Skeletal muscle tissue (tissue), 5 donors: ENCODE measurements at places on chromosomes 12 and 14. TPM values are rescaled to one million over a fixed set of nuclear protein-coding genes. Genes with fewer than 3 reads are reported as not detected.

GLT1D1 gene
- total RNA-seq: 0.52 TPM

GPRC5D gene
- total RNA-seq: not detected

ARHGDIB gene
- total RNA-seq: 17.2 TPM

FLVCR2 gene
- 7.3 TPM for total RNA-seq

KCNJ8 gene
- total RNA-seq: 32.4 TPM

BCL7A gene
- total RNA-seq: 9.4 TPM

EMC9 gene
- total RNA-seq: 12.0 TPM

GPR84 gene
- not detected for total RNA-seq

ESR2 gene
- total RNA-seq: 1.0 TPM

ADCY4 gene
- 9.9 TPM for total RNA-seq

SERPINA1 gene
- 3.7 TPM for total RNA-seq

RNASE7 gene
- total RNA-seq: not detected

WSCD2 gene
- total RNA-seq: 5.7 TPM

C14orf39 gene
- total RNA-seq: 2.1 TPM

KRT6C gene
- total RNA-seq: not detected

RFLNA gene
- total RNA-seq: 2.6 TPM

C12orf54 gene
- total RNA-seq: not detected

GLIPR1L2 gene
- total RNA-seq: not detected

DTX1 gene
- 3.1 TPM for total RNA-seq

LRP1-AS gene
- total RNA-seq: 1.0 TPM

SIX6 gene
- not detected for total RNA-seq

GZMB gene
- total RNA-seq: 0.52 TPM

MANSC4 gene
- total RNA-seq: not detected

ARHGEF25 gene
- total RNA-seq: 23.0 TPM

KRT78 gene
- total RNA-seq: not detected

AMIGO2 gene
- 1.6 TPM for total RNA-seq

KRT86 gene
- 0.52 TPM for total RNA-seq

KIAA0586 gene
- total RNA-seq: 9.9 TPM

PFDN5 gene
- 686 TPM for total RNA-seq

FERMT2 gene
- total RNA-seq: 98.6 TPM

CDC42BPB gene
- 50.1 TPM for total RNA-seq

ABCD2 gene
- 1.0 TPM for total RNA-seq

SLCO1B1 gene
- not detected for total RNA-seq

FAIM2 gene
- 1.6 TPM for total RNA-seq

MYF5 gene
- 28.2 TPM for total RNA-seq

NEMP1 gene
- 11.0 TPM for total RNA-seq

FAM90A1 gene
- total RNA-seq: 0.52 TPM

SLC8A3 gene
- total RNA-seq: 13.0 TPM

SLC2A3 gene
- 49.6 TPM for total RNA-seq

OTX2 gene
- not detected for total RNA-seq

TDRD9 gene
- 0.52 TPM for total RNA-seq

REP15 gene
- total RNA-seq: 1.0 TPM

BATF gene
- 1.0 TPM for total RNA-seq

PRH2 gene
- not detected for total RNA-seq

LYSET gene
- total RNA-seq: 7.3 TPM

IL22 gene
- not detected for total RNA-seq

SCFD1 gene
- 111 TPM for total RNA-seq

SMCO3 gene
- total RNA-seq: 0.52 TPM

LIN7A gene
- 1.6 TPM for total RNA-seq

TUBA1A gene
- 942 TPM for total RNA-seq

BAZ2A gene
- total RNA-seq: 18.8 TPM

NEUROD4 gene
- not detected for total RNA-seq

MYRFL gene
- total RNA-seq: under 0.01 TPM

CABP1 gene
- total RNA-seq: 0.52 TPM

GYS2 gene
- not detected for total RNA-seq

RIPK3 gene
- total RNA-seq: 1.6 TPM

MYBPC1 gene
- 2,201 TPM for total RNA-seq

IL23A gene
- not detected for total RNA-seq

KRT77 gene
- not detected for total RNA-seq

SNRPF gene
- 17.2 TPM for total RNA-seq
